Activated CD4-positive, alpha-beta T cell treated with anti-CD3 and anti-CD28 coated beads, Interleukin-2, Interleukin-6, amounts not matched to agents 100 ng/mL and 50 ng/mL, durations not matched to agents 16 hours and 8 hours (primary cell): ENCODE measurements at places on chromosomes 5 and 9.

DNA sequence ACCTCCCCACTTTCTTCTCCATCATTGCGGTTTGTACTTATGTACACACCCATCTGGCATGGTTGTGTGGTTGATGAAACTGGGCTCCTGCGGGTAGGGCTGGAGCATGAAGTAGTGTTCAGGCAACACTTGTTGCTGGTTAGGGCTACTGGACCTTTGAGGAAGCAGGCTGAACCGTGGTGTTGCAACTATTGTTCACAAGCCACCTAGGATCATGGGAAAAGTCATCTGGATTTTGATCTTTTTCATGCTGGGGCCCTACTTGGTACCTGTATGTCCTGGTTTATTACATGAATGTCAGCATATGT lies 40.1 kb upstream of the TIFAB start:
- DNase-seq, result no peak

DNA sequence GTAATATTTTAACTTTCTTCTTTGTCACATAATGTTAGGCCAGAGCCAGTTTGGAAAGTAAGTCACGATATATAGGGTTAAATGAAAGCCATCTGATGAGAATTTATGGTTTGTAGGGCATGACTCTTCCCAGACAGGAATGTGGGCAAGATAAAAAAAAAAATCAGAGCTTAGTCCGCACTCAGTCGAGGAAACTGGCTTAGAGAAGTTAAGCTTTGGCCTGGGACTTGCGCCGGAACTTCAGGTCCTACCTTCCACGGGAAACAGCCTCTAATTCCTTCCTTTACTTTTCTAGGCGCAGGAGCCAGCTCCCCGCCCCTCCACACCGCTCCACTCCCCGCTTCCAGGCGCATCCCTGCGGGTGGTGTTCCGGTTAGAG lies 475 bp downstream of the DDX31 start:
- DNase-seq, result no peak

DNA sequence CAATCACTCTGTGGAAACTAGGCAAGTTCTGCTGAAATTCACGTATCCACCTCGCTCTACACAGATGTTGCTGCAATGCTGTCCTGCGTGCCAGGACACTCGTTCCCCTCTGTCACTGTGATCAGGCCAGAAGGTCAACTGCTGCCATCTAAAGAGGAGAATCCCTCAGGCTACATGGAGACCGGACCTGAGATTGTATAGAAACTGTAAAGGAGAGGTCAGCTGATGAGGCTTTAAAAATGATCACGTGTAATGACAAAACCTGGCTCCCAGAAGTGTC lies 80.1 kb downstream of the PRRT1B start:
- DNase-seq, result no peak

DNA sequence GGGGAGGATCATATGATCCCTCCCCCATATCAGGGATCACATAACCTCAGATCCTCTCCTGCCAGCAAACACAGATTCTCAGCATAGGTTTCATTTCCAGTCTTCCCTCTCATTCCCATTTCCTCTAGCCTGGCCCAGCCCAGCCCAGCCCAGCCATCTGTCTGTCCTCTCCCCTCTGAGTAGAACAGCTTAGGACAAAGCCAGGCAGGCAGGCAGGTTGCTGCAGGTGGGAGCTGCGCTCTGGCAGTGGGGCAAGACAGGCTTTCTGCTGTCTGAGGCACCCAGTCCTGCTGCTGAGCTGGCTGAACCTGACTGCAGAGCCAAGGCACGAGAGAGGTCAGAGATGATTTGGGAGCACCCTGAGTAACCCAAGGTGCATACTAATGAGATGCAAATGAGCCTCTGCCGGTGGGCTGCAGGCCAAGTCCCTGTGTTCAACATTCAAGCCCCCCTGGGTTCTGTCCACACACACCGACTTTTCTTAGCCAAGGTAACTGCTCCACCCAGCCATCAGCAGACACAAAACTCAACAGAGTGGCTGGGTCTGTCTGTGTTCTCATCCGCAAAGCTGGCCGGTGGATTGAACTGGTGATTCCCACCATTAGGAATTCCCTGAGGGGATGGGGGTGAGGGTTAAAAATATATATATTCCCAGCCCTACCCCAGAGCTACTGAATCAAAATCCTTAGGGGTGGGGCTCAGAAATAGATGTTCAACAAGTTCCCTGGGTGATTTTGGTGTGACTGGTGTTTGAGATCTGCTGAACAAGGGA lies 9.1 kb downstream of the FAT2 start:
- no peak for DNase-seq

- DNase-seq, result no peak
Observed at GRCh38 chr5:54993318-54993717, 7.9 kb upstream of the ESM1 start.

DNA sequence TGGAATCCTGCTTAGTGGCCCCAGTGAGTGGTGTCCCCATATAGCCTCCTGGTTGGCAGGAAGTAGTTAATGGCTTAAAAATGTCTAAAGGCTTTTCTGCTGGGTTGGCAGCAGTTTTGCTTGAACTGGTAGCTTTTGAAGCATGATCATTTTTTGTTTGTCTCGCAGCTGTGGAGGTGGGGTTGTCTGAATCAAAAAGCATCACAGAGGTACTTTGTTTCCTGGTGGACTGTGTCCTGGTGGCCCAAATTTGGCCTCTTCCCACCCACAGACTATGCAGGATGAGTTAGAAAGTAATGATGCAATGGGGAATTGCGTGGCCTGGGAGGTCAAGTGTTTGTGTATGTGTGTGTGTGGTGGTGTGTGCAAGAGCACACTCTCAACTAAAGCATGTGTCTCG lies 322.7 kb downstream of the ARHGEF28 start:
- DNase-seq, result no peak

GRCh38 chr5:140111859-140112551 lies 1.9 kb upstream of the PURA start:
- no peak for DNase-seq

GRCh38 chr9:81499021-81499454 lies 190.3 kb downstream of the TLE1 start:
- DNase-seq, result no peak

DNA sequence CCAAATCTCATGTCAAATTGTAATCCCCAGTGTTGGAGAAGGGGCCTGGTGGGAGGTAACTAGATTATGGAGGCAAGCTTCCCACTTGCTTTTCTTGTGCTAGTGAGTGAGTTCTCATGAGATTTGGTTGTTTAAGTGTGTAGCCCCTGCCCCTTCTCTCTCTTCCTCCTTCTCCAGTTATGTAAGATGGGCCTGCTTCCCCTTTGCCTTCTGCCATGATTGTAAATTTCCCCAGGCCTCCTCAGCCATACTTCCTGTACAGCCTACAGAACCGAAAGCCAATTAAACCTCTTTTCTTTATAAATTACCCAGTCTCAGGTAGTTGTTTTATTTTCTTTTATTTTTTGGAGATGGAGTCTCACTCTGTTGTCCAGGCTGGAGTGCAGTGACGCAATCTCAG lies 18.2 kb upstream of the TXNDC8 start:
- no peak for DNase-seq

- DNase-seq, result no peak
Observed at GRCh38 chr9:74721696-74722660, 165.7 kb downstream of the TRPM6 start.

DNA sequence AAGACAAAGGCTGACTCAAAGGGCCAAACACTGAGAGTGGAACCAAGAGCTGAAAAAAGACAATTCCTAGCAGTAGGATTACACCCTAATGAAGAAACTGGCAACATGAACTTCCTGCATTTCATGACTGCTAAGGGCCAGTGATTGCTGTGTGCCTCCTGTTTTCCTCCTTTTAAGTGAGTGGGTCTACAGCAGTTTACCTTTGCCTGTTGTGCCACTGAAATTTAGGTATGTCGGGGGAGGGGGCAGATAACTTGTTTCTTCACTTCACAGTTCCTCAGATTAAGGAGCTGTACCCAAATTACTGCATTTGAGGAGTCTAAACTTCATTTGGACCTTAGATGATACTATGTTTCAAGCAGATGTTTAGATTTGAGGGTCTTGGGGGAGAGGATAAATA lies 191.7 kb downstream of the MCTP1 start:
- DNase-seq, result no peak

DNA sequence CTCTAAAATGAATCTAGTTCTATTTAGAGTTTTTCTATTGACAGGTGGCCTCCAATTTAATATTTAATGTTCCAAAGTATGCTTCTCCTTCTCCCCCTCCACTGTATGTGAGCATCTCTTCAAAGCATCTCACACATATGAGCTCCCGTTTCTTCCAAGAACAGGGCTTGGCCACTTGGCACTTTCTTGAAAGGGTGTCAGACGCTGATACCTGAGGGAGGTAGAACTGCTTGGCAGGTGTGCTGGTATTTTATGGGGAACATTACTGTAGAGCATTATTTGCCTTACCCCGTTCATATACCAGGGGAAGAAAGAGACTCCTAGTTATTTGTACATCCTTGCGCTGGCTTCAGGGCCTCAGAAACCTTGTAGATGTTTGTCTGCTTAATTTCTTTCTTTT lies 1.9 kb downstream of the RCL1 start:
- DNase-seq, result no peak

DNA sequence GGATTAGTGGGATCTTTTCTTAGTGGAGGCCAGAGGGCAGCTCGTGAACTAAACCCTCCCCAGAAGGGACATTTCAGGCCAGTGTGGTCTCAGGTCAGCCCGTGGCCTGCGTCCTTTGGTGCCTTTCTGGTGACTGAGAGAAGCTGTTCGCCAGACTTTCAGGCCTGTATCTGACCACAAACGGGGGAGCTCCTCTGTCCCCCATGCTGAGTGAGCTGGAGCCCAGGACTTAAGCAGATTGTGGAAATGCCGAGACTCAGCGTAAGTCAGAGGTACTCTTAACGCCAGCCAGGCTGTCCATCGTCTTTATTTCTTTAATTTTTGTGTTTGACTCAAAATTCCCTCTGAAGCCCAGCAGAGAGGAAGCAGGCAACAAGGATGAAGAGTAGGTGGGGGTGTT lies 54.8 kb upstream of the NCS1 start:
- DNase-seq, result no peak

GRCh38 chr5:14676320-14676719 lies 11.8 kb downstream of the OTULIN start:
- peak; percentile 56 for DNase-seq

DNA sequence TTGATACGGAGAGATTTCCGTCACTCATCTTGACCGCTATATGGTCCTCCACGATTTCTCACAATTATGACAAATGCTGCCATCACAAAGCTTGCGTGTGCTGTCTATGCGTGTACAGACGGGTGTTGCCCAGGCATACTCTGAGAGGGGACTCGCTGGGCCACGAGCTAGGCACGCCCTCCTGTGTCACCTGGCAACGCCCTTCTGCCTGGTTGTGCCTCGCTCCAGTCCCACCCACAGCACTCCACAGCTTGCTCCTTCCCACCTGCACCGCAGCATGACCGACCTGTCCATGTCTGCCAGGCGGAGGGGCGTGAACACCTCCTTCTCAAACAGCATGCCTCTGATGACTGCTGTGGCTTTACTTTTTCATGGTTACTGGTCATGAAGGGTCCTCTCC lies 55.6 kb downstream of the CAMSAP1 start:
- DNase-seq, result no peak

GRCh38 chr9:37914701-37915358 lies 10.9 kb upstream of the SLC25A51 start:
- DNase-seq, result no peak

DNA sequence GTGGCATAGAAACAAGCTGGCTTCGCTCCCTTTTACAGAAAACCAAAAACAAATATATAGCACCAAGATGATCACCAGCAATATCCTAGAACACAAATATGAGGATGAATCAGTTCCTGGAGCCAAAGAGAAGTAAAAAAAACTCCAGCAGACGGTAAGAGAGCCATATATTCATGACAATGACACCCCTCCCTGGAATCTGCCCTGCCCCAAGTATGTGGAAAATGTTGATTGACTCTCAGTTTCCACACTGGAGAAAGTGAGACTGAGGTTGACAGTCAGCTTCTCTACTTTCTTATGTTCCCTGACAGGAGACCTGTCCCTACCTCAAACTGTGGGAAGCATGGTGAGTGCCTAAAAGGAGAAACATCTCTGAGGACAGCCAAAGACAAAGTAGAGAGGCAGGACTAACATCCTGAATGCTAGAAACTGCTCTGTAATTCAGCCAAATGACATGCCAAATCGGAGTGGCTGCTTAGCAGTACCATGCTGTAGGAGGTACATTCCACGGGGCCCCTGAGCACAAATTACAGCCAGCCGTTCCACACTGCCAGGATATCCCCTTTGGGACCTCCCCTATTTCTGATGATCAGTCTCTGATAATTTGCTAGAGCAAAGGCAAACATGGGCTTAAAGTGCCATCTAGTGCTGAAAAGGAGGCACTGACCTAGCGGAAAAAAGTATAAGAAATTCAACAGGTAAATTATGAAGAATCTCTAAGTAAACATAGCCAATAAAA lies 424.0 kb upstream of the RGMB start:
- peak; percentile 4 for DNase-seq

GRCh38 chr9:103816146-103816545 lies 278.0 kb upstream of the SMC2 start:
- no peak for DNase-seq

- DNase-seq, result no peak
Observed at GRCh38 chr5:88662846-88663245, 220.1 kb downstream of the MEF2C start.

- DNase-seq, result no peak
Observed at GRCh38 chr5:34031117-34031516, 11.9 kb downstream of the C1QTNF3 start.

DNA sequence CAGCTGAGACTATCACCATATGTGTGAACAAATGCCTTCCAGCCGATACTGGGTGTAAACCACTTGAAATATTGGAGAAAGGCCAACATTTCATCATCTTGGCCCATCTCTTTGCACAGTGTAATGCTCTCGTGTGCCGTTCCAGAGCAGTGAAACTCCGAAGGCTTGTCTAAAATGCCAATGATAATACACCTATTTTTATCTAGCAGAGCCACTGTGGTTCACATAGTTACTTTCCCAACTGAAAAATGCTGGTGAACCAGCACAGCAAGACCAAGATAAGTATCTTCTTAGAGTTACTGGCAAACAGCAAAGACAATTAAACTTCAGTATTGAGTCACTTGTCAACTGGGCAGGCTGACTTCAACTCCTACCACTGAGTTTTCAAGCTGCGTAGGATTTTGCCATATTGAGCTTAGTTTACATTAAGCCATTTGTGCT lies 379.9 kb upstream of the ACTBL2 start:
- DNase-seq, result no peak

- DNase-seq, result no peak
Observed at GRCh38 chr9:27924502-27924901, 351.2 kb upstream of the C9orf72 start.

GRCh38 chr9:38019731-38020130 lies 49.3 kb downstream of the SHB start:
- no peak for DNase-seq

DNA sequence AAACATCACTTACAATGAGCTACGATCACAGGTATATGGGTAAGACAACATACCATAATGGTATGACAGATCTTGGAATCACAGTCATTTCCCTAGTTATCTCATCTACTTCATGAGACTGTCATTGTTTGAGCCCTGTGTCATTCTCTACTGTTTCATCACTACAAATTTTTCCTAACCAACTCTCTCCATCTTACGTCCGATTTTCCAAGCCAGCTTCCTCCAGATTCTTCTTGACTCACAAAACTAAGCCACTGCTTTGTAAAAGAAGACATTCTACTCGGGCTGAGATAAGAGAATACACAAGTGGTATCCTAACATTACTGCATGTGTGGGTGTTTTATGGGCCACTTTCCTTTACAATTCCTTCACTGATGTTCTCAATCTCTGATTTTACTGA lies 49.6 kb downstream of the SERINC5 start:
- no peak for DNase-seq

- no peak for DNase-seq
Observed at GRCh38 chr5:14187660-14188059, 44.5 kb downstream of the TRIO start.

GRCh38 chr9:116566677-116567488 lies 120.2 kb upstream of the TRIM32 start:
- DNase-seq, result no peak

- peak; percentile 12 for DNase-seq
Observed at GRCh38 chr5:176899296-176899891, at the start of gene HK3. HK3 (minus strand) TSS chr5:176899346; CDS start chr5:176896159, 3,187 bp downstream.
